ENCODE measurements at places on chromosomes 11 and 22.

DNA sequence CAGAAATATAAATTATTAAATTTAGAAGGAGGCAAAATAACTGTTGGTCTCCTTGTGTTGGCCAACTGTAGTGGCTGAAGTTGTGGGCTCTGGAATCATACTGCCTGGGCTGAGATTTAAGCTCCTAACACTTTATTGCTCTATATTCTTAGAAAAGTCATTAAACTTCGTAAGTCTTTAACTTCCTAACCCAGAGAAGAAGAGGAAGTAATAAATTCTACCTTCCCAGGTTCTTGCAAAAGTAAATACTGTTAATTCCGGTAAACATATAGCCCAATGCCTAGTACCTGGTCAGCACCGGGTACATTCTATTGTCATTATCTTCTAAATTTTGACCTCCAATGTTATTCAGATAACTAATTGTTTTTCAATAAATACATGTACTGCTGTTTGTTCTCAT, 4.5 kb downstream of the OR51T1 start:
- no peak for DNase-seq

DNA sequence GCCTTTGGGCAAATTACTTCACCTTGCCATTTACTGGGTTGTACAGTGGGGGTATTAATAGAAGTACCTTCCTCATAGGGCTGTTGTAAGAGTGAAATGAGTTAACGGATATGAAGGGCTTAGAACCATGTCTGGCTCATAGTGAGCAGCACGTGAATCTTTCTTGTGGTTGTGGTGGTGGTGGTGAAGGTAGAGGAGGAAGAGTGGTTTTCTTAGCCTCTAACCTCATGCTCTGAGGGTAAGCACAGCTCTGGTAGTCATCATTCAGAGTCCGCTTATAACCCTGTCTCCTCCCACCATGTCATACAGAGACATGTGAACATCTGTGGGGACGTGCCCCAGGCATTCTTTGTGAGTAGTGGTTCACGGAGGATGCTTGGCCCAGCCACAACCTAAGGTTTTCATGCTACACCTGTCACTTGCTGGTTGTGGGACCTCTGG, 43.6 kb downstream of the TEAD1 start:
- no peak for DNase-seq

- no peak for DNase-seq
Measured at GRCh38 chr11:93256623-93257022, 58.8 kb upstream of the SLC36A4 start.

DNA sequence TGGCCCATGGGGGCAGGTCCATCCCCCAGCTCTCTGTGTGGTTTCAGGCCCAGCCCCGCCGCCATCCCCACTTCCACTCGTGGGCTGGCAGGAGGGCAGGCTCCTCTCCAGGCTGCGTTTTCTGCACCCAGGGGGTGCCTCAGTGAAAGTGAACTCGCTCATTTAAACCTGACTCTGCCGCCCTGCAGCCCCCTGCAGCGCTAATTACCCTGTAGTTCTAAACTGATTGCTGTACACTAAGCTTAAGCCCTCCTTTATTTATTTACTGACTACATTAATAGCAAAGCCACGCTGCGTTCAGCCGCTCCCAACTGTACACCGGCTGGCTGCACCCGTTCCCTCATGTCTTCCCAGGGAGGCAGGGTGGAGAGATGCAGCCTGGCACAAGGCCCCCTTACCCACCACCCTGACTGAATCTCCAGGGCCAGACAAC, 36.6 kb upstream of the NNMT start:
- DNase-seq: no peak

GRCh38 chr22:19933341-19934241, 8.0 kb upstream of the COMT start:
- peak; percentile 57 for DNase-seq

GRCh38 chr11:106943089-106943488, 75.2 kb downstream of the GUCY1A2 start:
- DNase-seq: no peak

DNA sequence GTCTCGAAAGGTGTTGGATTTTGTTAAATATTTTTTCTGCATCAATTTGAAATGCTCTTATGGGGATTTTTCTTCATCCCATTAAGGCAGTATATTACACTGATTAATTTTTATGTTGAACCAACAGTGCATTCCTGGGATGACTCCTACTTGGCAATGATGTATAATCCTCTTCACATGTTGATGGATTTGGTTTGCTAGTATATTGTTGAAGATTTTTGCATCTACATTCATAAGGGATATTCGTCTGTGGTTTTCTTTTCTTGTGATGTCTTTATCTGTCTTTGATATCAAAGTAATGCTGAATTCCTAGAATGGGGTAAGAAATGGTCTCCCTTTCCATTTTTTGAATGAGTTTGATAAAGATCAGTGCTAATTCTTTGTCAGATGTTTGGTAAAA, 18.7 kb upstream of the SLC35C1 start:
- DNase-seq: no peak

GRCh38 chr11:47946682-47947559, 33.4 kb upstream of the PTPRJ start:
- no peak for DNase-seq

DNA sequence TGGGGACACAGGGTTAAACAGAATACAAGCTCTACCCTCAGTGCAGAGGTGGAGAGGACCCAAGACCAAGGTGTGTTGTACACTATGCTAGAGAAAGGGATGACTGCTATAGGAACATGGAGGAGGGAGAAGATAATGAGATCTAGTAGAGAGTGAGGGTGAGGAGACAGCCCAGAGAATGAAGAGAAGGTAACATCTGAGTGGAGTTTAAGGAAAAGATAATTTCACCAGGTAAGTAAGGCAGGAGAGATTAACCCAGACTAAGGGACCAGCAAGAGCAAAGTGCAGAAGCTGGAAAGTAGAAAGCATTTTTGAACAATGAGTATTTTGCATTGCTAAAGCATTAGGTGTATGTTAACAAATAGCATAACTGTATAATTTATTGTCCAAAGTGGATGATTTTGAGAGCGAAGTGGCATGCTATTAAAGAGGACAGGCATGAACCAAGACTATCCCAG, 128.8 kb downstream of the RASSF10 start:
- DNase-seq: no peak

- DNase-seq: no peak
Measured at GRCh38 chr11:83219095-83219494, 25.6 kb downstream of the ANKRD42 start.

DNA sequence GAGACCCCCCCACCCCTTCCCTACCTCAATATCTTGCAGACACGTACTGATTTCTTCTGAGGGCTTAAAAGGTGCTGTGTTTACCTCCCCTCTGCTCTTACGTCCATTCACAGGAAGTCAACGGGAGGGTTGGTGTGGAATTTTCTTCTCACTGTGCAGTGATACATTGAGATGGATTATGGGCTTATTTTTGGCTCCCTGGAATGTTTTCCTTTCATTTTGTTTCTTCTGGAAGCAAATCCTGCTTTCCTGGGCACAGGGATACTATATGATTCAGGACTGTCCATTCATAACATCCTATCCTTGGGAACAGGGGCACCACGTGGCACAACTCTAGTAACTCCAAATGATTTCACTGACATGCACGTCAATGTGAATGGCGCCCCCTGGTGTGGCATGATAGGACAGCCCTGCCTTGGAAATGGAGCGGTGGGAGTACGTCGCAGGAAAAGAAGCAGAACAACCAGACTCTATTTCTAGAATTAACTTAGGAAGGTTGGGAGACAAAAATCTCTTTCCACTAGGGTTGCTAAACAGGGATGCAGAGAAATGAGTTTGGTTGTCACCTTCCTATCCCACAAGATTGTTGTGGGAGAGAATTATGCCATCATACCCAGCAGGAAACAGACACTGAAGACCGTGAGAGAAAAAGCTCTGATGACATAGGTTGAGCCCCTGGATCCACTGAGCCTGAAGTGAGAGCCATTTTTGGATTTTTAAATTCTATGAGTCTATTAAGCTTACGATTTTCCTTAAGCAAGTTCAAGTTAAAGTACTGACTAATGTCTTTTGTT, 146.5 kb upstream of the RAG2 start:
- no peak for DNase-seq

DNA sequence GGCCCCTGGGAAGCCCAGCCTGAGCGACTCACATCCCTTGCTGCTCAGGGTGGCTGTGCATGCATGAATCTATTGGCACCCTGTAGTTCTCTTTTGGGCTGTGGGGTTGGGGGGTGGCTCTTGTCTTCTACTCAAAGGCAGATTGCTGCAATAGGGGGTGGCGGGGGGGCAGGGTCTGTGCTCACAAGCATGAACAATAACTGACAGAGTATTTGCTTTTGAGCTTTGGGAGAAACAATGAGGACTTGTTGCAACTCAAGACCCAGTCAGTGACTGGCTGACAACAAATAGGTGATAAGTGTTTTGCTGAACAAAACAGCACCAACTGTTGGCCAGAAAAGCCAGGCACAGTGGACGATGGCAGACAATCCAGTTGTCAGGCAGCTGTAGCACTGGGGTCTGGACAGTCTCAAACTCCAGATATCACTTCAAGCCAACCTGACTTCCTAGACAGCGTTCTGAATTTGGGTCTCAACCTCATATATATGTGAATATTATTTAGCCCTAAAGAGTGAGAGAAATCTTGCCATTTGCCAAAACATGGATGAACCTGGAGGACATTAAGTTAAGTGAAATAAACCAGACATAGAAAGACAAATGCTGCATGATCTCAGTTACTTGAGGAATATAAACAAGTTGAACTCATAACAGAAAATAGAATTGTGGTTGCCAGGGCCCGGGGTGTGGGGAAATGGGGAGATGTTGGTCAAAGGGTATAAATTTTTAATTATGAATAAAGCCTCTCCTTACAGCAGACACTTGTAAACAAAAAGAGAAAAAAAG, 61.7 kb downstream of the ME3 start:
- DNase-seq: no peak

- DNase-seq: peak; percentile 75
Measured at GRCh38 chr22:25878933-25879332, 136.9 kb downstream of the MYO18B start.

GRCh38 chr22:37138849-37139561, 10.7 kb downstream of the IL2RB start:
- DNase-seq: no peak

DNA sequence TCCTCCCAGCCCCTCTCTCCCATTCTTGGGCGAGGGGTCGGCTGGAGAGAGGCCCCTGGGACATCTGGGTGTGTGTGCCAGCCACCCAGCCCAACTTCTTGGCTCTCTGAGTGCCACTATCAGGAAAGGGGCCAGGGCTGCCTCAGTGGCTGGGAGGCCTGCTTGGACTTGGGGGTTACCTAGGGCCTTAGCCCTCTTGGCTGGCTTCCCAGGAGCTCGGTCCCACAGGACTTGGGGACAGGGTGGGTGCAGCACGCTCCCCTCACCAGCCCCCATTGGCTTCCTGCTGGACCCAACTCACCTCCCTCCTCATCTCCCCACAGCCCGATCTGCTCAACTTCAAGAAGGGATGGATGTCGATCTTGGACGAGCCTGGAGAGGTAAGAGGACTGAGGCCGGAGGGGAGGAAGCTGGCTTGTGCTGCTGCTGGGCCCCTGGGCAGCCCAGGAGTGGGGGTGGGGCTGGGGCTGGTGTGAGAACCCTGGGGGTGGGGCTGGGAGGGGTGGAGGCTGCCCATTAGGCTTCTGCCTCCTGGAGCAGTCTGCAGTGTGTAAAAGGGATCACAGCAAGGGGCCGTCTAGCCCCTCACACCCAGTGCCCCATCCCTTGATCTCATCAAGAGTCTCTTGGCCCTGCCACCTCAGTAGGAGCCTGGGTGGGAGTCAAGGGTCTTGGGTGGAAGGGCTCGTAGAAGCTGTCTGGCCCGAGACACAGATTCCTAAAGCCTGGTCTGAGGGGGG, 54.8 kb downstream of the TRIOBP start:
- DNase-seq: no peak

GRCh38 chr11:42657169-42657568, 654.6 kb upstream of the API5 start:
- DNase-seq: no peak

GRCh38 chr11:3181725-3182461, 16.8 kb upstream of the OSBPL5 start:
- no peak for DNase-seq

- no peak for DNase-seq
Measured at GRCh38 chr11:67438158-67438902, 848 bp upstream of the PTPRCAP start.

GRCh38 chr11:2557381-2557780, 112.6 kb downstream of the KCNQ1 start:
- no peak for DNase-seq

Data from NCI-H2029 (cell line).